ENCODE measurements at places on chromosomes 12 and 14.

DNA sequence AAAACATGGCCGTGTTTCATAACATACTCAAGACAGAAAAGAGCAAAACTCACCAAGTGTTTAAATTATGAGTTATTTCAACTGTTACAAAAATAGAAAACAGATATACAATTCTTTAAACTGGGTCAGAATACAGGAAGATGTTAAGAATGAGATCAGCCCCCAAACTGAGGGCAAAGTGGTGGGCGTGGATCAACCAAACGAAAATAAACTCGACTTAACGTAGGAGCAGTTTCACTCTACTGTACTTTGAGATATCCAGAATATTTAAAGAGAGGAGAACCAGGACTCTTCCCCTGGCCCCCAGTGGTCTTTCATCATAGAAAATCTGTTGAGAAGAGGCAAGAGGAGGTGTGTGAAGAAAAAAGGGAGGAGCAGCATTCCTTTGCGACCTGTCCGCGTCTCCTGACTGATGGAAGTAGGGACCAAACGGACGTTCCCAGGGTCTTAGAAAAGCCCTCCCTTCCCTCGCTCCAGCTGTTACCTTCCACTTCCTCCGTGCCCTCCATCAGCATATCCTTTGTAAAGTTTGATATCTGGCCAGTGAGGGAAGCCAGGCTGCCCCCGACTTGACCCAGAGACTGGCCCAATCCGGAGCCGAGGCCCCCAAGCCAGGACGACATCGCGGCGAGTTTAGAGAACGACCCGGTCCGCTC, 668 bp downstream of the TRIP11 start:
- peak; percentile 76 for DNase-seq

- peak; percentile 96 for DNase-seq
Measured at GRCh38 chr14:73136387-73137225, at the start of gene PSEN1. Gene PSEN1 (plus strand): TSS chr14:73136507. CDS start chr14:73148020, 11,513 bp downstream.

DNA sequence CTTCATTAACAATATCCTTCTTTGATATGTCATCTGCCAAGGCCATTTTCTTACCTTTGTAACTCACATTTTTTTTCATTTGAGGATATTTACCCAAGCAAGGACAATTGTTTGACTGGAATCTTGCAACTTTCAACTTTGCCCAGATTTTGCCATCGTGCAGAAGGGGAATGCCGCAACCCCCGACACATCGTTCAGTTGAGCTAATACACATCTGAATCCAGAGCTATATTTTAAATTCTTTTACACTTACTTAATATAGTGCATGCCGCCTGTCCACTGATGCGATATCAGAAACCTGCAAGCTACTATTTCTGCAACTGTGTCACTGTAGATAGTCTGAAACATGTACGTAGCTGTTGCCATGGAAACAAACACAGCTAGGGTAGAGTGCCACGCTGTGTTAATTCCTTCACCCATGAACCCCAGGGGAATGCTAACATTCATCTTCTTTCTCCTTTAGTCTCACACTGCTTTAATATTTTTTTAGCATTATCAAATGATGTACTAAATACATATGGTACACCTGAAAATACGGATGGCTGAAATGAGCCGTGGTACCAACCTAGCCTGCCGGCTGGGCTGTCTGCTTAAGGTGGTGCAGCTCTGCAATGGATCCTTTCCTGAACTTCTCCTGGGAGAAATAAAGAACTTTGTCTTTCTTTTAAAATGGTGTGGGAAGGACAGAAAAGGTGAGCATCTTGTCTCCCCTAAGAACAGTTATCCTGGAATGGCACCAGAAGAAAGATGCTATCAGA, 77.0 kb upstream of the FOXN3 start:
- no peak for DNase-seq

DNA sequence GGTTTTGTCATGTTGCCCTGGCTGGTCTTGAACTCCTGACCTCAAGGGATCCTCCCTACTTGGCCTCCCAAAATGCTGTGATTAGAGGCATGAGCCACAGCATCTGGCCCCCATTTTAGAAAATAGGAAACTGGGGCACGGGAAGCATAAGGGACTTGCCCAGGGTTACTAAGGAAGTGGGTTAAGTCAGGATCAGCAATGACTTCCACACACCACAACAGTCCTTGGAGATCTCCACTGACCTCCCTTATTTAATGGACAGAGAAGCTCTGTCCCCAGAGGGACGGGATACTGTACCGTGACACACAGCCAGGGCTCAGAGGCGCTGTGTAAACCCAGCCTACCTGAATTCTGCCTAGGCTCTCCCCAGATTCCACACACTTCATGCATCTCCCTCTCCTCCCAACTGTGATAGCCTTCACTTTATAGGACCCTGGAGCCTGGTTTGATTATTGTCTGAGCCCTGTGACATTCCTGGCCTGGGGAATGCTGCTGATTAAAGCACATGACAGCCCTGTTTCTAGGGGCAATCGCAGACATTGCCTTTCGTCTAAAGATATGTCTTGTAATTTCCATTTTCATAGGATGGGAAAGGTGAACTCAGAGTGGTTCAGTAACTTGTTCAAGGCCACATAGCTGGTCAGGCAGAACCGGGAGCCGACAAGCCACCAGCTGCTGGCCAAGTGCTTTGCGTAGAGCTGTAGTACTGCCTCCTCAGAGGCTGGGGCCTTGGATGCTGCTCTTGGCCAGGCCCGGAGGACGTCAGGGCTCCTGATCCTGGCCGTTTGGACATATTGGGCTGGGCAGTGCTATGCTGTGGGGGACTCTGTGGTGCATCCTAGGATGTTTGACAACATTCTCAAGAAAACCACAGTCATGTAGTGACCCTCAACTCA, 20.8 kb downstream of the SERPINA1 start:
- no peak for DNase-seq

DNA sequence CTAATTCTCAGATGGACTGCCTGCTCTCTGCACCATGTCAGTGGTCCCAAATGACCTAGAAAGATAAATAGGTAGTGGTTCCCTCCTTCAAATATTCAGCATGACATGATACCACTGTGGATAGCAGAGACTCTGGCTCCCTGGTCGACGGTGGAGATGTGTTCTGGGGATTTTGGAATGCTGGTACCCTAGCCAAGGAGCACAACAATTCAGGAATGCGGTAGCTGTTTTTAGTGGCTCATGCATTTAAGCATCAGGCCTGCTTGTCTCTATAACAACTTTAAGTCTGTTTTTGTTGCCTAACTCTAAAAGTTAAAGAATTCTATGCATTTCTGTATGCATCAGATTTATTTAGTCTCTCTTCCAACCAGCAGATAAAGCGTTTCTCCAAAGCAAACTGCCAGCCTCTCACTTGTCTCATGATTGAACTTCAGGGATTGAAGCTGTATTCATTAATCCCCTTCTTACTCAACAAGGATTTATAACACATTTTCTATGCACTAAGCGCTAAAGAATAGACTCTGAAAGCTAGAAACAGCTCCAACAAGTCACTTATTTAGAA, 164.9 kb upstream of the BMP4 start:
- DNase-seq: no peak

GRCh38 chr12:46814143-46814542, 11.7 kb downstream of the SLC38A4 start:
- DNase-seq: no peak

DNA sequence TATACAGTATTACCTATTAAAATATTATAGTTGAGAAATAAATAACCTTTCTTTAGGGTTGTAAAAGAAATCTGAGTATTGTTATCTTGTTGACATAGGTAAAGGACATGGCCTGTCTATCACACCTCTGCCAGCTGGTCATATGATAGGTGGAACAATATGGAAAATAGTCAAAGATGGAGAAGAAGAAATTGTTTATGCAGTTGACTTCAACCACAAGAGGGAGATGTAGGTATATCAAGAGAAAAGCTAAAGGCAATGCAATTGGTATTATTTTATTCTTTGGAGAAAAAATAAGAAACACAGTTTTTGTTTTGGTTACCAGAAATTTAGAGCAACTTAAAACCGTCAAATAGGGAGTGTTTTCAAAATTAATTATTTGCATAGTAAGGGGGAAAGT, 13.5 kb downstream of the CPSF2 start:
- DNase-seq: no peak

GRCh38 chr12:131829791-131830334, 1.7 kb downstream of the MMP17 start:
- DNase-seq: no peak

DNA sequence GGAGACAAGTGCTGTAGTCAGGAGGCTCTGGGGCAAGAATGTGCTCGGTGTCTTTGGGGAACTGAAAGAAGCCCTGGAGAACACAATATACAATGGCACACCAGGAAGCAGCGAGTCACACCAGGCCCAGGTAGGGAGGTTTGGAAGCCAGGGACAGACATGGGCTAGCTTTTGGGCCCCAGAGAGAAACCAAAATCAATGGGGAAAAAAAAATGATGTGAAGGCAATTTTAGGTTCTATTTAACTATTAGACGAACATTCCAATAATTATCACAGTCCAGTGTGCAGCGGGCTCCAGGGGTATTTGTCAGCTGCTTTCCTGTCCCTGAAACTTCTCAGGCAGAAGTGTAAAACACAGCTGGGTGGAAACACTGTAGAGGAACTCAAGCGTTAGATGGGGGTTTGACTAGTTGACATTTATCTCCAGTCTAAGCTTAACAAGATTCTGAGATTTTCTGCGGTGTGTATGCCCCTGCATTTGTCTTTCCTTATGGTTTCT, 21.8 kb upstream of the EGLN3 start:
- DNase-seq: no peak

DNA sequence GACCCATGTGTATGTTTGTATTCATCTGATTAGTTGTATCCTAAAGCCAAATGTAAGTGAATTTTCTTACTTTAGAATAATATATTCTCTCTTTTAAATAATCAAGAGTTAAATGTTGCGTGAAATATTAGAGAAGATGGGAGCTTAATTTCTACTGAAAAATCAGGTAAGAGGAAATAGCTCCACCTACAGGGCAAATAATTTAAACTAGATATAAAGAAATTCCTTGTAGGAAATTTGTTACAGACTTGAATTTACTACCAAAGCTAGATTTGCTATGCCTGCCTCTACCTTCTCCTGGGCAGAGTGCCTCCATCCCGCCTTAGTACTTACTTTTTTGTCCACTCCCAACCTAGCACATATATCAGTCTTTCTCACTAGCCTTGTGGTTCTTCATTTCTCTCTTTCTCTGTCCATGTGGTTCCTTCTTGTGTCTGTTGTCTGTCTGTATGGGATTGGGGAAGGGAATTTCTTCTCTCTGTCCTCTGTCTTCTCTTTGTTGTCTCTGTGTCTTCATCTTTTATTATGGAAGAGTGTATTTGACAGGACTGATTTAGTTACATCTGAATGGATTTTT, 44.7 kb downstream of the PALS1 start:
- no peak for DNase-seq

GRCh38 chr12:83365317-83365716, 678.6 kb downstream of the TMTC2 start:
- no peak for DNase-seq

- no peak for DNase-seq
Measured at GRCh38 chr14:103362780-103363179, 22.4 kb upstream of the MARK3 start.

- no peak for DNase-seq
Measured at GRCh38 chr12:105317942-105318621, 12.4 kb upstream of the C12orf75 start.

DNA sequence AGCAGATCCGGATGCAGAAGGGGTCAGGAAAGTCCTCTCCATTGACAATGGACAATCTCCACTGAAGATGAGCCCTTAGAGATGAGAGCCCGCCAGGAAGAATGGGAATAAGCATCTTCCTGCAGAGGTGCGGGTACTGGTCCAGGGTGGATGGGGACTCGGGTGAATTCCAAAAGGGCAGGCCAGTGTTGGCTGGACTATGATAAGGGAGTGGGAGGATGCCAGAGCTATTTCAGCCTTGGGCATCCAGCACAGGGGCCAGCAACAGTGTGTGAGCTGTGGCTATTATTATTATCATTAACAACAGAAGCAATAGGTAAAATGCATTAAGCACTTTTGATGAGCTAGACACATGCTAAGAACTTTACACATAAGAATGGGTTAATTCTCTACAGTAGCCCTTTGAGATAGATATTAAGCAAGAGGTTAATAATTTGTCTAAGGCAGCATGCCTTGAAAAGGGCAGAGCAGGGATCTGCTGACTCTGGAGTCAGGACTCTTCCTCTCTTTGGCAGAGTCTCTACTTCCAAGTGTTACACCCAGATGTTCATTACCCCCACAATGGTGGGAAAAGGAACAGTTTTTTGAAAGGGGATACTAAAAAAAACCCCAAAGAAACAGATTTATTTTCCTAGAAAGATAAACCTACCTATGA, 55.2 kb downstream of the PRICKLE1 start:
- no peak for DNase-seq

DNA sequence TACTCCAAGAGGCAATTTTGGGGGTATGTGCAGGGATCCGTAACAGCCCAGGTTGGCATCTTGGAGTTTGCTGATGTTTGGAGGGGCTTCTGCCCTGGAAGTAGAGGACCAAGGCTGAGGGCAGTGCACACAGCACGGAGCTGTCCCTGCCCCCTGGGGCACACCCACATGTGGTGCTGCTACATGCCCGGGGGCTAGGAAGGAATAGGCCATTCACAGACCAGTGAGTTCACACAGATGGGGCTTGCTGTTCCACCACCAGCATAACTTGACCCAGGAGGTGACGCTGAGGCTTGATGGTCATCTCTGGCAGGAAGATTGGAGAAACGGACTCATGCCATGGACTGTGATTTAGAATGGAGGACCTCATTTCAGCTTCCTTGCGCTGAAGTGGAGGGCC, 231.1 kb upstream of the FKBP4 start:
- no peak for DNase-seq

GRCh38 chr12:109760031-109760929, 46.7 kb downstream of the FAM222A start:
- DNase-seq: no peak

DNA sequence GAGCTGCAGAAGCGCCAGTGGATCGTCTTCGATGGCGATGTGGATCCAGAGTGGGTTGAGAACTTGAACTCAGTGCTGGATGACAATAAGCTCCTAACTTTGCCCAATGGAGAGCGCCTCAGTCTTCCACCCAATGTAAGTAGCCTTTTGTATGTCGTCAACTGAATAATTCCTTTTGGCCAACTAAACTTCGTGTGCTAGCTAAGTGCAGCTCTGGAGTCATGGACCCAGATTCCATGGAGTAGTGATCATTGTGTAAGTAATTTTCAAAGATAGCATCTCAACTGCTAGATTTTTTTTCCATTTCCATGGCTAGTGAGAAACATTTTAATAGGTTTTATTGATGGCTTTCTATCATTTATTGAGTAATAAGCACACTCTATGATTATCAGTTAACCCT, 48.0 kb downstream of the DYNC1H1 start:
- no peak for DNase-seq

Data from substantia nigra (tissue), 51 donors.